ENCODE measurements at places on chromosomes 5 and 9. TPM values are rescaled to one million over a fixed set of nuclear protein-coding genes. Genes with fewer than 3 reads are reported as not detected.

The YIPF5 gene
- polyA plus RNA-seq, result 69.9 TPM

The SH2D3C gene
- 17.6 TPM for polyA plus RNA-seq

The GALNT12 gene
- polyA plus RNA-seq, result 7.2 TPM

The GPR150 gene
- polyA plus RNA-seq, result not detected

The SPINK6 gene
- not detected for polyA plus RNA-seq

The CKMT2 gene
- 10.5 TPM for polyA plus RNA-seq

The FOXD4L5 gene
- 0.28 TPM for polyA plus RNA-seq

The SLC34A1 gene
- polyA plus RNA-seq, result 181 TPM

The CCDC180 gene
- 16.5 TPM for polyA plus RNA-seq

The ADAMTS16 gene
- 64.6 TPM for polyA plus RNA-seq

The ANXA6 gene
- 159 TPM for polyA plus RNA-seq

The OLFML2A gene
- 25.7 TPM for polyA plus RNA-seq

The GPSM1 gene
- polyA plus RNA-seq, result 48.1 TPM

The OBP2B gene
- polyA plus RNA-seq, result not detected

- DNase-seq, result no peak
These were observed 35.5 kb upstream of the ELL2 start for GRCh38 chr5:95996904-95997723.

DNA sequence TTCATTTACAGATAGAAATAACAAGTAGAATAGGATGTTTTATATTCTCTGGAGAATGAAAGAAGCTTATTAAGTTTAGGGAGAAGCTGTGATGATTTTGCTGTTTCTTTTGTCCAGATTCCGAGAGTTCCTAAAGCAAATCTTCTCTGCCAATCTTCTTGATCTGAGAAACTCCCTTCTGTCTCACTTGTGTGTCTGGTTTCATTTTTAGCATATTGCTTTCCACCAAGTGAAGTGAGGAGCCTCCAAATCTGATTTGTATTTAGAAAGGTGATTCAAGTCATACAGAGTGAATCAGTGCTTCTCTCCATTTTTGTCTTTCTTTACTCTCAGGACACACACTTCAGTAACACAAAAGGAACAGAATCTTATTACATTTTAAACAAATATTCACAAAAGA lies 48.4 kb downstream of the STX17 start:
- DNase-seq, result no peak

GRCh38 chr9:35664531-35665470 lies at the start of gene ARHGEF39:
Gene ARHGEF39 (minus strand): TSS chr9:35665195. CDS start chr9:35665169, 26 bp downstream.
- DNase-seq, result peak; percentile 77

GRCh38 chr5:9244417-9244816 lies 301.5 kb downstream of the SEMA5A start:
- DNase-seq, result no peak

GRCh38 chr9:73138516-73138915 lies 13.1 kb upstream of the ANXA1 start:
- no peak for DNase-seq

- DNase-seq, result no peak
These were observed 235.4 kb downstream of the FSTL4 start for GRCh38 chr5:133376986-133377385.

- DNase-seq, result no peak
These were observed 313.5 kb downstream of the AGTPBP1 start for GRCh38 chr9:85428230-85428629.

DNA sequence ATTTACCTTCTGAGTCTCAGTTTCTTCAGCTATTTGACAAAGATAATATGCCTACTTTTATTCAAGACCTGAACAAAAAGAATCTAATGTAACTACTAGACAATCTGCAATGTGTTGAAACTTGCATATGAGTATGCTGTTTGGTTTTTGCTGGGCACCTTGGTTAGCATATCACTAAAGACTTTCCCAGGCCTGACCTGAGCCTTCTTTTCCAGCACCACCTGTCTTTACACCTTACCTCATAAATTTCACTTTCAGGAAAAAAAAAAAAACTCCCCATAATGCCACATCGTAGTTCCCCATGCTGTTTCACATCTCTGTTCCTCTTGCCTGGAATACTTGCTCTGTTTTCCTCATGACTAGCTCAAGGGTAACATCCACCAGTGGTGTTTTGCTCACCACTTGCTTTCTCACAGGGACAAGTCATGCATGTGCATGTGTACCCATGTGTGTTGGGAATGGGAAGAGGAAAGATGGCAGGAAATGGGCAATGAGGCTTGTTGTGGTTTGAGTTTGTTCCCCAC lies 45.6 kb upstream of the TLE4 start:
- no peak for DNase-seq

GRCh38 chr5:130555429-130555828 lies 609.6 kb downstream of the HINT1 start:
- DNase-seq, result no peak

DNA sequence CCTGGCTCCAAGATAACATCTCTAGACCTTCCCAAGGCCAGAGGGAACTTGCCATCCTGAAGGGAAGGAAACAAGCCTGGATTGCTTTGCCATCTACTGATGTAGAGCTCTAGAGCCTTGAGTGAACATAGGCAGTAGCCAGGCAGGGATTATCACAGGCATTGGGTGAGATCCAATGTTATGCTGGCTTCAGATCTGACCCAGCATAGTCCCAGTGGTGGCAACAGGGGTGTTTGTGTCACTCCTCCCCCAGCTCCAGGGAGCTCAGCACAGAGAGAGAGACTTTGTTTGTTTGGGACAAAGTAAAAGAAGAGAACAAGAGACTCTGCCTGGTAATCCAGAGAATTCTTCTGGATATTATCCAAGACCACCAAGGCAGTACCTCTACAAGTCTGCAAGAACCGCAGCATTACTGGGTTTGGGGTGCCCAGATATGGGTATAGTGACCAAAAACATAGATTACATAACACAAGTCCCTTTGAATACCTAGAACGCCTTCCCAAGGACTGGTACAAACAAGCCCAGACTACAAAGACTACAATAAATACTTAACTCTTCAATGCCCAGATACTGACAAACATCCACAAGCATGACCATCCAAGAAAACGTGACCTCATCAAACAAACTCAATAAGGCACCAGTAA lies 137.6 kb upstream of the DAPK1 start:
- DNase-seq, result no peak

- no peak for DNase-seq
These were observed 820.7 kb upstream of the TYRP1 start for GRCh38 chr9:11872471-11872870.

- no peak for DNase-seq
These were observed 163.8 kb downstream of the GABRB2 start for GRCh38 chr5:161382685-161383084.

GRCh38 chr5:1199649-1200494 lies 1.5 kb upstream of the SLC6A19 start:
- no peak for DNase-seq

DNA sequence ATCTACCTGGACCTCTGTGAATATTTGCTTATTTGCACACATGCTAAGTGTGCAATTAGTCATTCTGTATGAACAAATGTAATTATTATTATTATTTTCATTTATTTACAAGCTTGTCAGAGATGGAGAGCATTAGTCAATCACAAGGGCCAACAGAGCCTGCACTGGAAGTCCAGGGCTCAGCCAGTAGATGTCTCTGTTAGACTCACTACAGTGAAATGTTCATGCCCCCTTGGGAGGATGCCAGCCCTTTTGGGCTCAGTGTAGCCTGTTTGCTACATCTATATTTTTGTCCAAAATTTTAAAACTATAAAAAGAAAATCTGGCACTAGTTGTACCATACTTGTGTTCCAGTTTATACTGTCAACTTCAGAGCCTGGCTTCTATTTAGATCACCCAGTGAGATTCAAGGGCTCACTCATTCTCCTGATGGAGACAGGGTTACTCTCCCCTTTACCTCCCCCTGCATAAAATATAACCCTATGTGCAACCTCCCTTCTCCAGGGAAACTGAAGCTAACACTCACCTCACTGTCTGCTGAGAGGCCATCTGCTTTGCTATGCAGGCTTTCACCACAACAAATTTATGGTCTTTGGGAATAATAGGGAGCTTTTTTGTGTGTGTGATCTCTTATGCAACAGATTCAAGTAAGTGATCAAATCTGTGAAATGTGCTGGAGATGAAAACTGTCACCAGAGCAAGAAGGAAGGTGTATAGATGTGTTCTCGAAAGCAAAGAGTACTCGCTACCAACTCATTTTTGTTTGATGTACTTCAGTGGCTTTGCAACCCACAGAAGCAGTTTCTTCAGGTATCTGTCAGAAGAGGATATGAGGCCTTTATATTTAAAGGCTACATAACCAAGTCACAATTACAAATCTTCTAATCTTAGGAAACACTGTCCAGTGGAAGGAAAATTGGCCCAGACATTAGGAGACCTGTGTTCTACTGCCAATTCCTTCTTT lies 99.9 kb upstream of the TLE4 start:
- DNase-seq, result no peak

- DNase-seq, result no peak
These were observed 40.3 kb upstream of the GABRA6 start for GRCh38 chr5:161645264-161645663.

DNA sequence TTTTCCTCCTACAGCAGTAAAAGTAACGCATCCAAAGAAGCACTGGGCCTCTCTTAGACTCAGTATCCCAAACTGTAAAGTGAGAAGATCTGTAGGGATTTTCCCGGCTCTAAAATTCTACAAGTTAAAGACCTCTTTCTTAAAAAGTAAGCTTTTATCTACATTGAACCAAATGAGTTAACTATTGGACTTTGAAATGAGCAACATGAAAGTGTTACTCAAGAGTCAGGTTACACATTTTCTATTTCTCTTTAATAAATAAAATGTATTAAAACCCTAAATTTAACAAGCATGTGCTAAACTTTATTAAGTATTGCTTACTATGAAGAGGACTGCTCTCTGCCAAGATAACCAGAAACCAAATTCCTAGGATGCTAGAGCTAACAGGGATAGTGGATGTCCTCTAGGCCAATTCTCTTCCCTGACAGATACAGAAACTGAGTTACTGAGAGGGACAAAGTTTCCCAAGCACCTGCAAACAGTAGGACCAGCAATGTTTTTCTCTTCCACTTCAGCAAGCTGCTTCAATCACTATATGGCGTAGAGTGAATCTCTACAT lies 21.7 kb downstream of the NFIB start:
- no peak for DNase-seq

GRCh38 chr9:78697618-78698017 lies 400.7 kb downstream of the PSAT1 start:
- DNase-seq, result no peak

DNA sequence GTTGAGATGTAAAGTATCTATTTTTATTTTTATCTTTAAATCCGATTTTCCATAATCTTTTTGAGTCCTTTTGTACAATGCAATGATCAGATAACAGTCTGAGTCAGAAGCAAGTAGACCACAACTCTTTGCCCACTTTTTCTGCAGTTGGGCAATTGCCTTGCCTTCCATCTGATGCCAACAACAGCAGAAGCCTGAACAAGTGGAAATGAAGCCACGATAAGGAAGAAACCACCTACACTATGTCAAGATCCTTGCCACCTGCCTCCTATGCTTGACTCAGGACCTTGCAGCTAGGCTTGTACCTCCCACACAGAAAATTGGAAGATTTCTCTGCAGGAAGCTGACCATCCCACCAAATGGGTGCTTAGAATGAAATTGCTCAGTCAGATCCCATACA lies 78.6 kb downstream of the ANXA1 start:
- no peak for DNase-seq

GRCh38 chr5:154729613-154730012 lies 25.6 kb upstream of the LARP1 start:
- no peak for DNase-seq

DNA sequence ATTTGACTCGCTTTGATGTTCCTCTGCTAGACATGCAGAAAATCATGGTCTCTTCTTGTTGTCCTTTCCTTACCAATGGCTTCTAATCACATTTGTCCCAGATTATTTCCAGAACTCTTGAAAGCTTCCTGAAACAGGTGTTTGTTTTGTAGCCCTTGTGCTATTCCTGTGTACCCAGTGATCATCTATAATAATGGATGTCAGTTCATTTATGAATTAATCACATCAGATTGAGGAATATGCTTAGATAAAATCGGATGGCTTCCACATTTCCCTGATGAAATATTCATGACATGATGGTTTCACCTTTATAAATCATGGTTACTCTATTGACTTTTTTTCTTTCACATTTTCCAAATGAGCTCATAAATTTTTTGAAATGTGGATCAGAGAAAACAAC lies 359.0 kb upstream of the DMAC1 start:
- no peak for DNase-seq

GRCh38 chr9:130829762-130830161 lies 5.3 kb upstream of the ABL1 start:
- DNase-seq, result no peak

DNA sequence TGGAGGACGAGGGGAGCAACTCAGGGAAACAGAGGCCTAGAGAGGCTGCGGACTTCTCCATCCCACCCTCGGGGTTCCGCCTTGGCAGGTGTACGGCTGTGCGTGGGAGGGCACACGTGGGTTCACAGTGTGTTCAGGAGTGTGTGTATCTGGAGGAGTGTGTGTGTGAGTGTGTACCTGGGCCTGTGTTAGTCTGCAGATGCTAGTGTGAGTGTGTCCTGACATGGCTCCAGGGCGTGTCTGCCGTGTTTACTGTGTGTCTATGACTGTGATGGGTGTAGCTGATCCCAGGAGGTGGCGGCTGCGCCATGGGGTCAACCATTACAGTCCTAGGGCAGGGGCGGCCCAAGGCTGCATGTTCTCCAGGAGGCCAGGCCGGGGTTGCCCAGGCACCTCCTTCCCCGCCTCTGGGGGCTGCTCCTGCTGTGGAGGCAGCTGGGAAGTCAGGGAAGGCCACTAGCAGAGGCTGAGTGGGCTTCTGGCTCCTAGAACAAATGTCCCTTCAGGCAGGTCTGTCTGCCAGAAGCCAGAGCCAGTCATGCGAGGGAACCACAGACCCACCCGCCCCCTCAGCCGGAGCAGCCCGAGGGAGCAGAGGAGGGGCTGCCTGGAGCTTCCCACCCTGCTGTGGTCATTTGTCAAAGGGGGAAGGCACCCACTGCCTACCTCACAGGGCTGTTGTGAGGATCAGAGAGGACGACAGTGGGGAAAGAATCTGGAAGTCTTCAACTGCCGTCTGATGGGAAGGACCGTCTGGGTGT lies 21.4 kb downstream of the CRB2 start:
- DNase-seq, result no peak

- no peak for DNase-seq
These were observed 58.2 kb upstream of the EQTN start for GRCh38 chr9:27355166-27355565.

DNA sequence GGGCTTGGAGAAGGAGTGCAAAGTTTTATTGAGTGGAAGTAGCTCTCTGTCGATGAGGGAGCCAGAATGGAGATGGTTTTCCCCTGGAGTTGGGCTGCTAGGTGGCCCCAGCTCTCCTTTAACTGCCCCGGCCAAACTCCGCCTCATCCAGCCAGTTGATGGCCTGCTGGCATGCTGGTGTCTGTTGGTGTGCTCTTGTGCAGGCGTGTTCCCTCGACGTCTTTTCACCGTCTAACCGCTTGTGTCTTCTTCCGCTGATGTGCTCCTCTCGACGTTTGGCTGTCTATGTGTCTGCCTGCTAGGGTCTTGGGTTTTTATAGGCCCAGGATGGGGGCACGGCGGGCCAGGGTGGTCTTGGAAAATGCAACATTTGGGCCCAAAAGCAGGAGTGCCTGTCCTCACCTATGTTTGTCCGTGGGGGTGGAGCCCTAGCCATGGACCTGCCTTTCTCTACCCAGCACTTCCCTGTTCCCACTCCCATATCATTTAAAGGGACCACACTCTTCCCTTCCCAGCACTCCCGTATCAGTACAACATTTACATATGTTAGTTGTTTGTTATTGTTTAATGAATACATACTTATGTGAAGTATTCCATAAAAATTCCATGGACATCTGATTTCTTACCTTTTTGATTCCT lies 97.9 kb downstream of the CDC42SE2 start:
- DNase-seq, result no peak

GRCh38 chr5:24714746-24715145 lies 70.0 kb upstream of the CDH10 start:
- no peak for DNase-seq

- no peak for DNase-seq
These were observed 243.0 kb upstream of the ITGA1 start for GRCh38 chr5:52544738-52545137.

Measured in renal cortex interstitium (tissue), 15 donors.